ENCODE measurements at places on chromosomes 3 and 15.
A peak's percentile ranks its signal among the peaks of the same experiment; 100 is the strongest.

- no peak for DNase-seq
Measured at GRCh38 chr15:57287123-57287521, 89.2 kb upstream of the CGNL1 start.

DNA sequence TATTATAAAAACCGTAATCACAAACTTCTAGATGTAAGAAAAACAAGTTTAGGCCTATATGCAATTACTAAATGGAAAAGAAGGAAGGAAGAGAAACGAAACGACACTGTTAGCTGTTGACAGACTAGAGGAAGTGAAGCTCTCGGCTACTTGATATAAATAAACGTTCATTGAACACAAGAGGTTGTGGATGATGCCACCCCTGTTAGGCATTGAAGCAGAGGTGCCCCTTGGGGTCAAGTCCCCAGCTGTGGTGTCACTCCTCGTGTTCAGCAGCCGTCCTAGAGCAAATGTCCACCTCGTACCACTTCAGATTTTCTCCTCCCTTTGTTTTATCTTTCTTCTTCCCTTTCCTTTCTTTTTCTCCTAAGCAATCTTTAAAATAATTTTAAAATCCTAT, 146.5 kb upstream of the UBE2E1 start:
- DNase-seq, result no peak

- no peak for DNase-seq
Measured at GRCh38 chr3:174662653-174663052, 196.5 kb upstream of the NAALADL2 start.

DNA sequence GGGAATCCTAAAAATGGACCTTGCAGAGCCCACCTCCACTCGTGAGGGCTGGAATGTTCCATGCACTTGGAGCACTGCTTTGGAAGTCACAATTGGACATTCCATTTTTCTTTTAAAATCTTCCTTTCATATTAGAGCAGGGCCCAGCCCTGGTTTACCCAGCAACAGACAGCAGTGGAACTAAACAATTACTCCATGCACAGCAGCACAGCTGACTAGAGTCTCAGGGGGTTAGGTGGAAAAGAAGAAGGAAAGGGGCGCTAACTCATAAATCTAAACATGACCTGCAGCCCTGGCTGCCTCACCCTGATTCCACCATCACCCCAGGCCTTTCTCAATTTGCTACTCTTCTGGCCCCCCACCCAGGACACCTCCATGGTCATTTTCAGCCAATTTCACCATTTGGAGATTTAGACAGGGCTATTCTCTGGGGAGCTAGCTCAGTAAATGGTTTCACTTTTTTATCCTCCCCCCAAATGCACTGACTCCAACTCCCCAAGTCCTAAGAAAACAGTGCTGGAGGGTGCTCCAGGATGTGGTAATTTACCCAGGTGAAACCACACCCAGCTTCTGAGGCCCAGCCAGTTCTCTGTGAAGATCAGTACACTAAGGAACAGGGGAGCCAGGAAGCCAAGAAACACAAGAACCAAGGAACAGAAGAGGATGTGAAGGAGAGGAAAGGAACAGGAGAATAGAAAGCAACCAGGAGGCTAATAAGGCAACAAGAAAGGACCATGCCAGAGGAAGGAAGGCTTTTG, 1.6 kb upstream of the LRRC31 start:
- no peak for DNase-seq

GRCh38 chr15:69117431-69117871, 43.0 kb upstream of the GLCE start:
- DNase-seq, result no peak

DNA sequence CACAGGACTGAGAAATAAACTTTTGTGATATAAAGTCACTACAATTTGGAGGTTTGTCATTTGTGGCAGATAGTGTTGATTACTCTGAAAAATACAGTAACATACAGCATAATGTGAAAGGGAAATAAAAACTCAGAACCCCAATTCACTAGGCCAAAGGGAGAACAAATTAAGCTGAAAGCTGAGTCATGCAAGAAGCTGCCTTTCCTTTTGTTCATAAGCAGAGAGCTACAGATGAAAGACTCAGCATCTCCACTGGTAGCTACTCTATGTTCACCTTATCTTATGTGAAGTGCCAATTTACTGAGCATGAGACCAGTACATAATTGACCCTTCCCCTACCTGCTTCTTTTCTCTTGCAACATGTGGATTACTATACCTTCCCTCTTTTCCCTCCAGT, 19.3 kb upstream of the SLTM start:
- DNase-seq, result no peak

DNA sequence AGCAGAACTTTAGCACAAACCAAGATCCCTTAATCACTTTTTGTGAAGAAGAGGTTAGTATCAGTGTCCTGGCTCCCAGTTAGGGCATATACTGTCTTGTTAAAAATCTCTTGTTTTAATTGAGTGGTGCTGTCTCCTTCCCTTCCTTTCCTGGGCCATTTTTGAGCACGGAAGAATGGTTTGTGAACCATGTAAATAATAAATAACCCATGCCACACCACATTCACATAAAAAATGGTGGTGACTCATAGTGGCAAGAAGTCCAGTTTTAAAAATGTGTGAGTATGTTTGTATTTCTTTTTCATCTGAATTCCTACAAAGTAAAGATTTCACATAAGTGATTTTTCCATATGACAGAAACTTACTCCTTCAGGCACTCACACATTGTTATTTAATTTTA, 59.1 kb upstream of the SPRED1 start:
- DNase-seq, result no peak

DNA sequence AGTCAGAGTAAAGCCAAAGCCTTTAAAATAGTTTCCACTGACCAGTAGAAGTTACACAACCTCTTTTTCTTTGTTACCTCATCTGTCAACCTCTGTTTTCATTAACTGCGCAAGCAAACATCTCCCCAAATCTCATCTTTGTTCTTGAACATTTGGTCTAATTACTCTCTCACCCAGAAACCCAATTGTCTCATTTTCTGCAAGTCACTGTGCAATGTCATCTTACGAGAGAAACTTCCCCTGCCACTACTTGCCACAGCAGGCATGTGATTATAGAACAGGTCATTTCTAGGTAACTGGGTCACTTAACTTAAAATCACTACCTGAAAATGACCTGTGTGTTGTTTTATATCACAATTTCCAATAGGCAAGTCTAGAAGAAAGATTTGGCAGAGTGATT, 159.4 kb downstream of the SI start:
- no peak for DNase-seq

GRCh38 chr3:48684054-48684349, 1.7 kb downstream of the NCKIPSD start:
- no peak for DNase-seq

- peak; percentile 75 for DNase-seq
Measured at GRCh38 chr3:160473978-160474377, 24.4 kb upstream of the TRIM59 start.

- DNase-seq, result peak; percentile 62
Measured at GRCh38 chr3:156211583-156211982, 91.2 kb downstream of the KCNAB1 start.

GRCh38 chr15:50426428-50426827, 2.2 kb downstream of the USP8 start:
- DNase-seq, result no peak

GRCh38 chr15:31175484-31175883, 74.0 kb upstream of the TRPM1 start:
- DNase-seq, result no peak

- DNase-seq, result no peak
Measured at GRCh38 chr3:46365041-46365440, 5.7 kb upstream of the CCR5 start.

- no peak for DNase-seq
Measured at GRCh38 chr3:39138804-39139415, 14.5 kb downstream of the CSRNP1 start.

GRCh38 chr15:80585544-80586018, 109.5 kb upstream of the ABHD17C start:
- no peak for DNase-seq

Data from HS-27A (cell line).